ENCODE measurements at places on chromosomes 12 and 14.

- DNase-seq, result no peak
Measured at GRCh38 chr12:94157981-94158411, 9.6 kb downstream of the PLXNC1 start.

DNA sequence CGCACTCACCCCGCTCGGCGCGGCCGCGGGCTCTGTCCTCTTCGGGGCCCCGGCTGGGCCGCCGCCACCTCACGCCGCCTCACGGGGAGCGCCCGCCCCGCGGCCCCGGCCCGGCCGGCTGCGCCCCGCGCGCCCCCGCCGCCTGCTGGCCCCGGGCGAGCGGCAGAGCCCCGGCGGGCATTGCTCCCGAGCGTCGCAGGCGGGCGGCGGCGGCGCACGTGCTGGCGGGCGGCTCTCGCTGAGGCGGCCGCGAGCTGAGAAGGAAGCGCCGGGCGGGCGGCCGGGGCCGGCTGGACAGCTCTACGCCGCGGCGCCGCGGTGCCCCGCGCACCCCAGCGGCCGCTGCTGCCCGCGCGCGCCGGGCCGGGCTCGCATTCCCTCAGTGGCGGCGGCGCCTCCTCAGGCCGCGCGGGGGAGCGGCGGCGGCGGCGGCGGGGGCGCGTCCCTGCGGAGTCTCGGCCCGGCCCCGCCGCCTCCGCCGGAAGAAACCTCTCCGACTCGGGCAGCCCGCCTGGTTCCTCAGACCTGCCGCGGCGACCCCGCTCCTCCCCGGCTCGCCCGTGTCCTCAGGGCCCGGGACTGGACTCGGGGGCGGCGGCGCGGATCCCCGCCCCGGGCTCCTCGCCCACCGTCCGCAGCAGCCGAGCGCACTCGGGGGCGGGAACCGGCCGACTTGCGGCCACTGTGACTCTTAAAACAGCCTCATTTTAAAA is at the start of gene PITPNM2:
PITPNM2 (minus strand) TSS at position 347 of the 713 bp plus-strand sequence. CDS start 116,500 bp downstream, outside the sequence.
- DNase-seq, result peak; percentile 57

DNA sequence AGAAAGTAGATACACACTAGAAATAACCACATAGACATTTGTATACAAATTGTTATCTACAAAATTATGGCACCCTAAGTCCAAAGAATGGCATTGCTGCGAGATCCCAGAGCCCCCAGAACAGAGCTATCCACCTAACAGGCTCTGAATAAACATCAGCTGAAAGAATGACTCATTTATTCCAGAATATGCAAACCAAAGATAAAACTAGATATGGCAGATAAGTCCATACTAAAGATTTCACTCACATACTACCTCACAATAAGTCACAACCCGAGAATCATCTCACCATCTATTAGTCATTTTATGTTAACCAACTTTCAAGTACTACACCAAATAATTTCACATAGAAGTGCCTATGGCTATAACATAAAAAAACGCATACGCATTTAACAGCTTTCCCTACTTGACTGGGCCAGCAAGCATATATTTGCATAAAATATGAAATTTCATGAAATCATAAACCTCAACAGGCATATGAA is 5.6 kb downstream of the CNIH1 start:
- no peak for DNase-seq

GRCh38 chr12:2963760-2964292 is 4.6 kb downstream of the TEAD4 start:
- no peak for DNase-seq

GRCh38 chr14:99564256-99564925 is 39.6 kb downstream of the CCDC85C start:
- DNase-seq, result peak; percentile 72
